ENCODE measurements at places on chromosomes 7 and 10. TPM values are rescaled to one million over a fixed set of nuclear protein-coding genes. Genes with fewer than 3 reads are reported as not detected.

The PILRB gene
- 3.3 TPM for total RNA-seq

The HECW1 gene
- 1.1 TPM for total RNA-seq

The PWWP2B gene
- 1.9 TPM for total RNA-seq

The SLC18A3 gene
- total RNA-seq = not detected

The MYO1G gene
- total RNA-seq = under 0.01 TPM

The EPHB6 gene
- total RNA-seq = under 0.01 TPM

The RET gene
- total RNA-seq = 0.18 TPM

The HELLS gene
- 65.8 TPM for total RNA-seq

The CPA2 gene
- not detected for total RNA-seq

The SPDYE5 gene
- not detected for total RNA-seq

The PRLHR gene
- total RNA-seq = not detected
